ENCODE measurements at places on chromosomes 7 and 10.

- no peak for DNase-seq
Measured at GRCh38 chr7:137127806-137128205, 215.7 kb downstream of the PTN start.

GRCh38 chr10:47165711-47166404 lies 134.1 kb upstream of the GDF10 start:
- DNase-seq = peak; percentile 31

GRCh38 chr10:13658871-13659685 lies 72.3 kb downstream of the PRPF18 start:
- DNase-seq = no peak

- DNase-seq = no peak
Measured at GRCh38 chr10:113557903-113558321, 5.1 kb downstream of the HABP2 start.

- no peak for DNase-seq
Measured at GRCh38 chr7:86814661-86815379, 171.1 kb downstream of the GRM3 start.

- no peak for DNase-seq
Measured at GRCh38 chr10:87733081-87733480, 73.4 kb downstream of the PAPSS2 start.
